Kidney (tissue), 22 donors: ENCODE measurements at places on chromosomes 16 and 17.

DNA sequence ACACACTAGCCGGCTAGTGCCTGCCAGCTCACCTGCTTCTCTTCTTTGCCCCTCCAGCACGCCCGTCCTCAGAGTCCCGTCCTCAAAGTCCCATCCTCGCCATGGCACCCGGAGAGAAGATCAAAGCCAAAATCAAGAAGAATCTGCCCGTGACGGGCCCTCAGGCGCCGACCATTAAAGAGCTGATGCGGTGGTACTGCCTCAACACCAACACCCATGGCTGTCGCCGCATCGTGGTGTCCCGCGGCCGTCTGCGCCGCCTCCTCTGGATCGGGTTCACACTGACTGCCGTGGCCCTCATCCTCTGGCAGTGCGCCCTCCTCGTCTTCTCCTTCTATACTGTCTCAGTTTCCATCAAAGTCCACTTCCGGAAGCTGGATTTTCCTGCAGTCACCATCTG lies 3.6 kb downstream of the SCNN1G start:
- no peak for DNase-seq

DNA sequence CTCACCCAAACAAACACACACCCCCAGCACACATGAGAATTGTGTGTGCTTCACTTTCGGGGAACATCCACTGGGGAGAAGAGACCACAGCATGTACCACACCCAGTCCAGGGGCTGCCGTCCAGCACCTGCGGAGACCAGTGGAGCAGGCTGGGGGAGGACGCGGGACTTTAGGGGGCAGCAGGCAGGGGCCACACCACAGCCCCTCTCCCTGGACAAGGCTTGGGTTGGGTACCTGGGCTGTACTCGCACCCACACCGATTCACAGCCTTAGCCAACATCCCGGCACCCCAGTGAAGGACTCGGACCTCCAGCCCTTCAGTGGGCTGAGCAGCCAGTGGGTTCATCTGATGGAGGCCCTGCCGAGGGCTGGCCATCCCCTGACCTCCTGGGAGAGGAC lies 63.3 kb downstream of the RBFOX3 start:
- no peak for DNase-seq

GRCh38 chr17:3583456-3583855 lies 25.8 kb downstream of the TRPV1 start:
- DNase-seq: no peak

DNA sequence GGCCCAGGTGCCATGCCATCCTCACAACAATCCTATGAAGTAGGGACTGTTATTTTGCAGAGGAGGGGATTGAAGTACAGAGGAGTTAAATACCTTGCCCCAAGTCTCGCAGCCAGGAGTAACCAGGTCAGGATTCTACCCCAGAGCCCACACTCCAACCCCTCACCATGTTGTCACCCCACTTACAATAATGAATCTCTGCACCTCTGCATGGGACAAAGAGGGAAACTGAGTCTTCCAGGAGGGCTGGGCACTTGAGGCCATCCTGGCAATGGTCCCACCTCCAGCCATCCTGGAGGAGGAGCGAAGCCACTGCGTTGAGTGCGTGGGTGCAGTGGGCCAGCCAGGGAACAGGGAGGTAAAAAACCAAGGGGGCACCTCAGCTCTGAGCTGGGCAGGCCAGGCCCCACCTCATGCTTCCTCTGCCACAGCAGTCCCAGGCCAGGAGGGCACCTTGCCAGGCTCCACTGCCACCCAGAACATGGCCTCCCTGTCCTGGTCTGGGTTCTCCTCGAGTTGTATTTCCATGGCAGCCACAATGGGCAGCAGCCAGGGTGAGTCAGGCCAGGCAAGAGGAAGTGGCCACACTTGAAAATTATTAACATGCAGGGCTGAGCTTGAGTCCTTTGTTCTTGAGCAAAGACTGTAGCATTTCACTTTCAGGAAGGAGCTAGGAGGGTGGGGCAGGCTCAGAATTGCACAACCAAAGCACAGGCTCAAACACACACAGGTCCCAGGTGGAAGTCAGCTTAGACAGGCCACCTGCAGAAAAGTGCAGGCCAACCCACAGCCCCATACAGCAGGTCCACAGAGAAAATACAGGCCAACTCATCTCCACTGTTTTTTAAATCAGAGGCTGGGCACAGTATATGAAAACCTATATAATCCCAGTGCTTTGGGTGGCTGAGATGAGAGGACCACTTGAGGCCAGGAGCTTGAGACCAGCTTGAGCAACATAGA lies 52.1 kb downstream of the CUEDC1 start:
- peak; percentile 92 for DNase-seq

DNA sequence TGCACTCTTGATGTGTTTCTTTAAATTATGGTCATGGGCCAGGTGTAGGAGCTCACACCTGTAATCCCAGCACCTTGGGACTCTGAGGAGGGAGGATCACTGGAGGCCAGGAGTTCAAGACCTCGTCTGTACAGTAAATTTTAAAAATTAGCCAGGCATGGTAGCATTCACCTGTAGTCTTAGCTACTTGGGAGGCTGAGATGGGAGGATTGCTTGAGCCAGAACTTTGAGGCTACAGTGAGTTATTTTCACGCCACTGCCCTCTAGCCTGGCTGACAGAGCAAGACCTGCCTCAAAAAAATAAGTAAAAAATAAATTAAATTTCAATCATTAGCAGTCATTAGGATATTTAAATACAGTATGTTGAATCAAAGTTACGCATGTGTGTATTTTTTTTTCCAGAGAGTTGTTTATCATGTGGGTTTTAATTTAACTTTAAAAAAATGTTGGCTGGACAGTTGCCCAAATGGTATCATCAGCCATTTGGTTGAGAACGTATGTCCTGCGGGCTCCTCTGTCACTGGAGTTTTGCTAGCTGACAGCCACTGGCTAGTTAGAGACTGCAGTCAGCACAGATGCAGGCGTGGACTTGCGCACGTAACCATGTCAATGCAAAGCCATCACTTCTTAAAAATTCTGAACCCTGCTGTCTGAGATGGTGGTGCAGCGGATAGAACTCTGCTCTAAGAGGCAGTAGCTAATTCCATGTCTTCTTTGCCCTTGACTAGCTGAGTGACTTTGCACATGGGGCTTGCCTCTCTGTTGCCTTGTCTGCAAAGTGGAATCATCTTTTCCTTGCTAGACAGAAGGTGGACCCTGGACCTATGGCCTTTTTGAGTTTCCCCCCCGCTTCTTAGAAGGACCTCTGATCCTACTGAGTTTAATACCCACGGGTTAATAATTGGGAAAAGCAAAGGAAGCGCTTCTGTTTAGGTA lies 40.0 kb downstream of the MAPT start:
- DNase-seq: no peak

DNA sequence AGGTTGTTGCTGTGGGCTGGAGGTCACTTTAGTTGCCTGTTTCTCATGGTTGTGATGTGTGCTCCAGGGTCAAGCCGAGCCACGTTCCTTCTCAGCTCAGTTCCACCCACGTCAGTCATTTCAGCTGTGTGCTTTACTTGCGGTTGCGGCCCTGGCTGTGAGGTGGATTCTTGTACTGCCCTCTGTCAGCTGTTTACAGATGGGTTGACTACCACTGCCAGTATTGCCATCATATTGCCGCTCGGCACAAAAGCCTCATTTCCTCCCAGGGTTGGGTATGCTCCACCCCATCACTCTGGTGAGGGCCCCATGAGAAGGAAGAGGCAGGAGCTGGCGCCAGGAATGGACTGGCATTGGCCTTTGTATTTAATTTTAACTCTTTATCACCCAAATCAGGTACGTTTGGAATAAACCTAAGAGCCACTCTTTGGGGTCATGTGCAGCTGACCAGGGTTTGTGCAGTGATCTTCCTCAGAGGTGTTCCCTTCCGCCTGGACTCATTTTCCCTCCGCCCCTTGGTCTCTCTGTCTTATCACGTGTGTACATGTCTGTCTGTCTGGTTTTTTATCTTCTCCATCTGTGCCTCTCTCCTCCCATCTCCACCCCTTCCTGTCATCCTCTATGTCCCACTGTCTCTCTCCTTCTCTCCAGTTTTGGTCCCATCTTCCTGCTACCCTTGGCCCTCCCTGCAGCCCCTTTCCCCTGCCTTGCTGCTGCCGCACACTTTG lies 25.0 kb downstream of the METTL22 start:
- DNase-seq: no peak

GRCh38 chr17:83155128-83156121 lies 76.0 kb downstream of the METRNL start:
- no peak for DNase-seq

- DNase-seq: no peak
Observed at GRCh38 chr17:64216338-64217248, 46.5 kb downstream of the TEX2 start.

- DNase-seq: peak; percentile 92
Observed at GRCh38 chr17:7843536-7844291, 9.7 kb downstream of the KDM6B start.

DNA sequence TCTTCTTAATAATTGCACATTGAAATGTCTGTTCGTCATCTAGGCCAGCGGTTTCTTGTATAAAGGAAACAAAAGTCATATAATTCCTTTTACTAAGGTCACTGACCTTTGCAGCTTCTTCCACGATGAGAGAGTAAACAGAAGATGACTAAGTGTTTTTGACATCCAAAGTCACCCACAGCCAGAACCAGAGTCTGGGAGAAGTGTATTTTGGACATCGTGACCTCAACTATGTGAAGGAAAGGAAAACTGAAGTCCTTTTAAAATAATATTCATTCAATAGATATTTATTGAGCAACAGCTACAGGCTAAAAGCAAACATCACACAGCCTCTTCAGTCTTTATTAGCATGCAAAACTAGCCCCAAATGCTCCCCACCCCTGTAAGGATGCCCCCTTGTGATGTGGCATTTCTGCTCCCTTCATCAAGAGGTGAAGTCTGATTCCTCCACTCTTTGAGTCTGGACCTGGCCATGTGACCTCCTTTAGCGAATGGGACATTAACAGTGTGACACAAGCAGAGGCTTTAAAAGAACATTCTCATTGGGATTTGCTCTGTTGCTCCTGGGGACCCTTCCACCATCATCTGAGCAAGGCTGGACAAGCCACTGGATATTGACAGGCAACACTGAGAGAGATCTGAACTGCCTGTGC lies 8.1 kb upstream of the PMP22 start:
- DNase-seq: no peak
